Thyroid gland (tissue), 4 donors: ENCODE measurements at places on chromosomes 7 and 10.

DNA sequence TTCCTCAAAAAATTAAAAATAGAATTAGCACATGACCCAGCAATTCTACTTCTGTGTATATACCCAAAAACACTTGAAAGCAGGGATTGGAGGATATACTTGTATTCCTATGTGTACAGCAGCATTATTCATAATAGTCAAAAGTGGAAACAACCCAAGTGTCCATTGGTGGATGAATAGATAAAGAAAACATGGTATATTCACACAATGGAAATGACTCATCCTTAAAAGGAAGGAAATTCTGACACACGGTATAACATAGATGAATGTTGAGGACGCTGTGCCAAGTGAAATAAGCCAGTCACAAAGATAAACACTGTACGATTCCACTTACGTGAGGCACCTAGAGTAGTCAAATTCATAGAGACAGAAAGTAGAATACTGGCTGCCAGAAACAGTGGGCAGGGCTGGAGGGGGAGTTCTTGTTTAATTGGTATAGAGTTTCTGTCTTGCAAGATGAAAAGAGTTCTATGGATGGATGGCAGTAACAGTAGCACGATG lies 26.6 kb upstream of the KAT6B start:
- no peak overlapping the region for H3K27ac ChIP-seq
- H3K27me3 ChIP-seq: no peaks in the 10 kb centered on the region
- no peaks in the 10 kb centered on the region for H3K36me3 ChIP-seq
- no peaks in the 10 kb centered on the region for H3K4me1 ChIP-seq
- no peak for DNase-seq
- H3K4me3 ChIP-seq: no peak overlapping the region

GRCh38 chr7:75688200-75689136 lies 50.3 kb downstream of the HIP1 start:
- H3K4me1 ChIP-seq: peaks cover 10% of the 10 kb centered on the region
- H3K27ac ChIP-seq: no peak overlapping the region
- H3K36me3 ChIP-seq: no peaks in the 10 kb centered on the region
- no peak for DNase-seq

GRCh38 chr7:821688-822087 lies 10.6 kb upstream of the SUN1 start:
- no peak overlapping the region for H3K4me3 ChIP-seq
- H3K27me3 ChIP-seq: no peaks in the 10 kb centered on the region
- H3K4me1 ChIP-seq: peaks cover 35% of the 10 kb centered on the region
- DNase-seq: no peak

DNA sequence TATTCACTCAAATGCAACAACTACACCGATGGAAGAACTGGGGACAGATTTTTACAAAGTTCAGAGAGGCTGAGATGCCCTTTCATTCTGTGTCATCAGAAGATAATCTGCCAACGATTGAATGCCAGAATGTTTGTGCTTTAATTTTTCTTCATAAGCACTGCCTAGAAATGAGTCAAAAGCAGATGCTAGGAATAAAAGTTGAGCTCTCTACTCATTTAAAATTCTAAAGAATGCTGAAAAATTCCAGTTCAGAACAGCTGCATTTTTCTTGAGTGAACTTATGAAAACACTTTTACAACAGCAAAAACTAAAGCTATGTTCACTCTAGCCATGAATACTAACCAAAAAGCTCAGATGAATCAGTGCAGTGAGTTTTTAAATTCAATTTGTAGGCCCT lies 22.3 kb upstream of the FAM133B start:
- no peak for DNase-seq
- no peak overlapping the region for H3K27ac ChIP-seq
- H3K27me3 ChIP-seq: no peaks in the 10 kb centered on the region
- H3K36me3 ChIP-seq: peaks cover 3% of the 10 kb centered on the region

- no peak overlapping the region for H3K4me3 ChIP-seq
- DNase-seq: peak; percentile 95
- H3K27me3 ChIP-seq: no peaks in the 10 kb centered on the region
- H3K36me3 ChIP-seq: no peaks in the 10 kb centered on the region
- no peak overlapping the region for H3K27ac ChIP-seq
- peaks cover 5% of the 10 kb centered on the region for H3K4me1 ChIP-seq
Measured at GRCh38 chr7:83468251-83468739, 180.6 kb downstream of the SEMA3E start.

DNA sequence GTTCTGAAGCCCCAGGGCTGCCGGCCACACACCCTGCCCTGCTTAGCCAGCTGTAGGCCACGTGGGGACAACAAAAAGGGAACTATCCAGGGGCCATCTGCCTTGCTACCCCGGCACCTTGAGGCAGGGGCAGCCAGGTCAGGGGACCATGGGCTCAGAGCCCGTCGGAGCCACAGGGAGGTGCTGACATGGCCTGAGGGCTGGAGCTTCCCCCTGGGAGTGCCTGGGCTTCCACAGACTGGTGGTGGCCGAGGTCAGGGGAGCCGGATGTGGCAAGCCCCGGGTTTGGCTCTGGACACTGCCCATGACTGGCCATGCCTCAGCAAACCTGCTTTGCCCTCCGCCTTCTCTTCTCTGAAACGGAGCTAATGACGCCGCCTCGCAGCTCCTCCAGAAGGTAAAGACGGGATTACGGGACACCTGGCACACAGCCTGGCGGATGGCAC lies 178.5 kb downstream of the EBF3 start:
- H3K36me3 ChIP-seq: no peaks in the 10 kb centered on the region
- DNase-seq: no peak
- H3K27me3 ChIP-seq: no peaks in the 10 kb centered on the region
